Activated T-helper 1 cell treated with anti-CD3 and anti-CD28 coated beads, Interleukin-2, amount 50 U/mL, for 16 hours (primary cell): ENCODE measurements at places on chromosomes 7 and 10.

DNA sequence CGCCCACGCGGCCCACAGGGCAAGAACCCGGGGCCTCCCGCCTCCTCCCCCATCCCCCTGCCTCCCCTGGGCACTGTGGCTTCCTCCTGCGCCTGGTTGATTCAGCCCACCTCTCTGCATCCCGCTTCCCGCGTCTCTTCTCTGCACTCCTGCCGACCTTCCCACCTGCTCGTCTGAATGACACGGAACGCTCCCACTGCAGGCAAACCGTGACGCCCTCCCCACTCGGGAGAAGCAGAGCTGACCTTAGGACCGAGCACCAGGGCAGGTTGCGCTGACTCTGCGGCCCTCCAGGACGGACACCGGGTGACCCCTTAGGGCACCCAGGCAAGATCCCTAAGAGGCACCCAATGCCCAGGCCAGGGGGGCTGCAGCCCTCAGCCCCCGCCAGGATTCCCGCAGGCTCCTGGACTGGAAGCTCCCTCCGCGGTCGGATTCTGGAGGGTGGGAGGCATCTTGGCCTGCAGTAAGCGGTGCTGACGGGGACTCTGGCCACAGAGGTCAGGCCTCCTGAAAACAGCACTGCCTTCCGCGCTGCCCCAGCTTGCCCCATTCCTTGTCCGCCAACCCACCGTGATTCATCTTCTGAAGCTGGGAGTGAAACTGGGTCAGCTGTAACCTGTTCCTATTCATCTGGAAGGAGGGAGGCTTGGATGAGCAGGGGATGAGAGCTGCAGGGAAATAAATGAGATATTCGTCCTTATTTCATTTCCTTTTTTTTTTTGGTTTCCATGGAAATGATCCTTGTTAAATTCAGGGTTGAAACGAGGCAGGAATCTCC, 990 bp downstream of the CALML3 start:
- DNase-seq: no peak

- DNase-seq: no peak
These were observed 49.5 kb upstream of the ZNF32 start for GRCh38 chr10:43698156-43698555.

DNA sequence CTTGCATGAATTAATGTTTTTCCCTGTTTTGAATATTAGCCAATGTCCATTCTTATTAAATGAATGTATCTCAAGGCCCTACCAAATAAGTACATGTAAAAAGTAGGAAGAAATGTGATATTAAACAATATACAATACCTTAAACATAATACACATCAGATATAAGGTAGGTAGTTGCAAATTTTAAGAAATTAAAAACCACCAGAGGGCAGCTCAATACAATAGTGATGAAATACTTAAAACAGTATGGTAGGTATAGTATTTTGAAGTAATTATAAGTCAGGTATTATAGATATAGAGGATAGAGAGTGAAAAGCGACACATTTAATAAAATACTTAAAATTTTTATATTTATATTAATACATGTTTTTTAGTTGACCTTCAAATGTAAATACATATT, 43.6 kb upstream of the CDK14 start:
- no peak for DNase-seq

DNA sequence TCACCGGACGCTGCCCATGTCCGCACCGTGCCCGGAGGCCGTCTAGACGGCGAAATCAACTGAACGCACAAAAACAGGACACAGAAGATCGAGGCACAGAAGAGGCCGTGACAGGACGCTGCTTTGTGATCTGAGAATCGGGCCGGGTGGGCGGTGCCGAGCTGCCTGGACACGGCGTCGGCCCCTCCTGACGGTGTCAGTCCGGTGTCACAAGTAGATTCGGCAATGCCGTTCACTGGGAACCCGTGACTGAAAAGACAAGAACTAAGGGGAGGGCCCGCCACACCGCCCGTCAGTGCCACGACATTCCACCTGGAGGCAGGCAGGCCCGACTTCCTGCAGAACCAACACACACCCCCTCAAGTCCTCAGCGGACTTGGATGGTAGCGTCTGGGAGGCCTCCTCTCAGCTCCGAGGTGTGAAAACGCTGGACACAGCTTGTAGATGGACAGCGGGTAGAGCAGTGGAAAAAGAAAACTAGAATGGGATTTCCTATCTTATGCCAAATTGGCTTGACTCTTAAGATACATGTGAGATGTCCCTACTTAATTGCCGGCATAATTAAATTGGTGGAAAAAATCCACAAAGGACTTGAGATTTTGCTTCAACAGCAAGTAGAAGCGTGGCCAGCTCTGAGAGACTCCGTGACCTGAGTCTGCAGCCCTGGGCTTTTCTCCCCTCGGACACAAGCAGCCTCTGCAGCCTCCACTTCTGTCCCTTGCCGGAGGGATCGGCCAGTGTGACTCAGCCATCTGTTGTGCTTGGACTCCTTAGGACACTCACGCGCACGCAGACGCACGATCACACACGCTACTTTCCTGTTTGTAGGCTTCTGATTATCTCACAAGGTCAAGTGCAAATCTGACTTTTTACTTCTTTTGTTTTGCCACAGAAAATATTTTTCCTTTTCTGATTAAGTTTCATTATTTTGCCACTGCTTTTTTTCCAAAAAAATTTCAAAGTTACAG, 269.0 kb downstream of the DIP2C start:
- no peak for DNase-seq

- DNase-seq: peak; percentile 49
These were observed 19.4 kb downstream of the KCNK18 start for GRCh38 chr10:117216611-117217195.

GRCh38 chr10:116696919-116697318, 45.4 kb downstream of the HSPA12A start:
- no peak for DNase-seq

GRCh38 chr7:80842022-80842790, 76.6 kb downstream of the SEMA3C start:
- no peak for DNase-seq

DNA sequence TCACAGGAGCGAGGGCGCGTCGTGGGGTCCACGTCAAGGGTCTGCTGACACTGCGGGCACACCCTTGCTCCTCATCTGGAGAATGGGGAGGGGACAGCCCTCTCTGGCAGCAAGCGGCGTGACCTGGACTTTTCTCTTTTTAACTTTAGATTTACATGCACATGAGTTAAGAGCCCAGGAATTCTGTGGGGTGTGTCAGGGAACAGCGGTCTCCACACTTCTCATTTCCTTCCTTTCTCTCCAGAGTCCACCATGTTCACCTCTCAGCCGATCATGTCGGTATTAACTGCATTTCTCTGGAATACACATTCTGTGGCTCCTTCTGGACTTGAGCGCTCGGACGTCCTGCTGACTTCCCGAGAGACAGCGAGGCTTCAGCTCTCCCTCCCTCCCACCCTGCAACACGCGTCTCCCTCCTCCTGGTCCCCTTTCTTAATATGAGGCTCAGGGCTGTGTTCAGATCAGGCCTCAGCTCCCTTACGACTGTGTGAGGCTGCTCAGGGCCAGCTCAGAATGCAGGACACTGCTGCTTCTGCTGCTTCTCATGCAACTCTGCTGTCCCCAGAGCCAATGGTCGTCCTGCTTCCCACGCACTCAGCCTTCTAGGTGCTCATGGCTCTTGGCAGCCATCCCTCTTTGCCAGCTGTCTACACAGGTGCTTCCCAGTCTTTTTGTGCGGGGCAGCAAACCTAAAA, 261.3 kb downstream of the ELFN1 start:
- no peak for DNase-seq

- no peak for DNase-seq
These were observed 12.1 kb downstream of the ZSWIM8 start for GRCh38 chr10:73797324-73798025.

GRCh38 chr7:30302656-30303311, 18.4 kb downstream of the ZNRF2 start:
- no peak for DNase-seq

DNA sequence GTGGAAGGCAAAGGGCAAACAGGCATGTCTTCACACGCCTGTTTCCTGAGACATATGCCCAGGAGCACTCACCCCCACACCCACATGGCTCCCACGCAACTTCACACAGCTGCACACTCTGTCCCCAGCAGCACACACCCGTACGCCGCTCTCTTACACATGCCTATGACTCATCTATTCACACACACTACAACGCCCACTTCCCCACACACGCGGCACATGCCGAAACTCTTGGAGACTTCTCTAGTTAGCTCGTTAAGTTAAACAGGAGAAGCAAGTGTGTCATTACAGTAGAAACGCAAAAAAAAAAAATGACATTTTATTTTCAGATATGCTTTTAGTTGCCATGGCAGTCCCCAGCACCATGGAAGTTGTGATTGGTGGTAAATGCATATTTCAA, 6.7 kb downstream of the CALN1 start:
- no peak for DNase-seq

DNA sequence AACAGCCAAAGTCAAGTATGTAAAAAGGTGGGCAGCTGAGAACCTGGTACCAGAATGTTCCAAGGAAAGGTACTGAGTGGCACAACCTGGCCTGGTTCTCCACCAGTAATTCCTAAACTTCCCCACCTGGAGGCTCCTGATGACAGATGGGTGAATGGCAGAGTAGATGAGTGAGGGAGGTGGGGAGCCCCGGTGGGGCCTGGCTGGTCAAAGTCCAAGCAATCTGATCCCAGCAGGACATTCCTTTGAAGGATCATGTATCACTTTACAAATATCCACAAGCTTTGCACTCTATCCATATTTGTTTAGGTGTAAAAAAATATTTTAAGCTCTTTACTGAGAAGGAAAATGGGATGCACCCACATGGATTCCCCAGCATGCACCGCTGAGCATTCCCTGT, 250.2 kb downstream of the DPP6 start:
- DNase-seq: no peak

- DNase-seq: no peak
These were observed 111.0 kb upstream of the PLXDC2 start for GRCh38 chr10:19705250-19705649.

- DNase-seq: no peak
These were observed 10.1 kb downstream of the CALHM2 start for GRCh38 chr10:103442031-103442461.

- DNase-seq: no peak
These were observed 12.3 kb downstream of the KLF14 start for GRCh38 chr7:130721486-130722277.

DNA sequence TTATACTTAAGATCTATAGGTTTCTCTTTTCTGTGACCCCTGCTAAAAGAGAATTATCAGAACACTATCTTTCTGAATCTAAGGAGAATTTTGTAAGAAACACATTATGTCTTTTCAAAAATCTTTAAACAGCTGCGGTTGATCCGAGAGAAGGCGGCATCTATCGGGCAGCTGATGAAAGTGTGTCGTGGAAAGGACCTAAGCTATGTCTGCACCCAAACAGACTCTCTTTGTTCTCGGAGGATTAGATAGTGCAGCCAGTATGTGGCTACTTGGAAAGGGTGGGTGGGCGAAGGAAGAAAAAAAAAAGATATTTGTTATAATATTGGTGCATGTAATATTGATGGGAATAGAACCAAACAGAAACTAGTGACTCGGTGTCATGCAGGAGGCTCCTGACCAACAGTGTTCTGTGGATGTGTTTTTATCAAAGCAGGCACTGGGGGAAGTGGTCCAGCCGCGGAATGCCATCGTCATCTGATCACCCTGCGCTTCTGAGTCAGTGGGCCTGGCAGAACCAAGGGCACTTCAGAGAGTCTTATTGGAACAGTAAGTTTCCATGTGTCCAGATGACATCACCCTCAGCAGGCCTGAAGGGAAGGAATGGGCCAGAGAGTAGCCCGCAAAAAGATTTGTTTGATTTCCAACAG, 509.7 kb upstream of the AKR1E2 start:
- no peak for DNase-seq

- no peak for DNase-seq
These were observed 1.4 kb downstream of the HPS6 start for GRCh38 chr10:102066399-102067088.

DNA sequence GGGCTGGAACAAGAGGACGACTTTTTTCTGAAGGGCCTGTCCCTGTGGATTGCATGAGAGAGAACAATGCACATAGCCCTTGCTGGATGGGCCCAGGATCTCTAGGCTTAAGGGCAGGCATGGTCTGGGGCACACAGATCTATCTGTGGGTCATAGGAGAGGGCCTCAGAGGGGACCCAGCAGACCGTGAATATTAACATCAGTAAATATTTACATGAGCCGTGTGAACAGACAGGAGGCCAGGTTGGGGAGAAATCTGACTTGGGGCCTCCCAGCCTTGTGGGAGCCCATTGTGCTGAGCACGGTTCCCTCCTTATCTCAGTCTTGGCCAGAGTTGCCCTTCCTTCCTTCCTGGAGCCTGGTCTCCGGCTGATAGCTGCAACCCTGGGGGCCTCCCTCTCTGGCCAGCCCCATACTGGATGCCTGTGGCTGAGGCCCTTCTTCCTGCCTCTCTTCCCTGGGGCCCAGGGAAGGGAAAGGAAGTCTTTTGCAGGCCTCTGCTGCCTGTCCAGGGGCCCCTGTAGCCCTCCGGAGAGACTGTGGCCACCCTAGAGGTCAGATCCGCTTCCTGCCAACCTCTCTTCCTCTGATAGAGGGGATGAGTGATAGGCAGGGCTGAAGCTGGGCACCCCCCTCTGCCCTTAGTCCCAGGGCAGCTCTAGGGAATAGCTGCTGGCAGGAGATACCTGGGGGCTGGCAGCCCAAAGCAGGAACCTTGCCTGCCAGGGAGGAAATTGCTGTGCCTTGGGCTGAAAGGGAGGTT, 44.5 kb upstream of the TRIM8 start:
- no peak for DNase-seq

DNA sequence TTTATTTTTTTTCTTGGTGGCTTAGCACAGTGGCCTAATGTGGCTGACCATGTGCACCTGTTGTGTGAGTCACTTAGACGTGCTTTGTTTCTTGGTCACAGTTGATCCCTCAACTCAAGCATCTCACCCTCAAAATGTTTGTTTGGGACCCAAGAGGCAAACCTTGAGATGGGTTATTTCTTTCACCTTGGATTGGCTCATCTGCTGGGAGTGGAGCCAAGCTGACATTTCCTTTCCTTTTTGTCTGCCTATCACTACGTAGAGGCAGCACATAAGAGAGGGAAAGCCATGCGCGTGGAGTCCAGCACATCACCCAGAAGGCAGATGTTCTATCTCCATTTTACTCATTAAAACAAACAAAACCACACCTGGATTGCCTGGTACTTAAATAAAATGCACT, 6.4 kb upstream of the PRKCQ start:
- DNase-seq: no peak

DNA sequence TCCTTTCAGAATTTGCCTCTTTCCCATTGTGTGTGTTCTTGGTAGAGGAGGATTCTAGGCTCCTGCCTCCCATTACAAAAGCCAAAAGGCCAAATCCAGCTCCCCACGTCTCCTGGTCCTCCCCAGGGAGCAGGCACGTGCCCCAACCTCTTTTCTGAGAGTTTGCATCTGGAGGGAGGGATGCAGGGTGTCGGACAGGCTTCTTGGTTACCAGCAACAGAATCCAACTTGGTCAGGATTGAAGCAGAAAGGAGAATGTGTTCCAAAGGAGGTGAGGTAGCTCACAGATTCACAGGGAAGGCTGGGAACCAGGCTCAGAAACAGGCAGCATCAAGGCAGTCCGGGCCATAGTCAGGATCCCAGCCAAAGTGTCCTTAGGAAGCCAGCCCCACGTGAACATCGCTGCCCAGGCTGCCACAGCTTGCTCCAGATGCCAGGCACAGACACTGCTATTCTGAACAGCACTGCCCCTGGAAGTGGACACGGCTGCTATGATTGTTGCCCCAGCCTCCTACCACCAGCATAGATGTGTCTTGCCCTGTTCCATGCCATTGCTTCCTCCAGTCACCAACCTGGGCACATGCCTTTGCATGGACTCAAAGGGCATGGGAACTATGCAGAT, 264.2 kb upstream of the ZMIZ1 start:
- DNase-seq: no peak
